ENCODE measurements at places on chromosomes 11 and 22. TPM values are rescaled to one million over a fixed set of nuclear protein-coding genes. Genes with fewer than 3 reads are reported as not detected.

- DNase-seq, result no peak
Measured at GRCh38 chr22:20182365-20182764, 31.5 kb upstream of the CCDC188 start.

DNA sequence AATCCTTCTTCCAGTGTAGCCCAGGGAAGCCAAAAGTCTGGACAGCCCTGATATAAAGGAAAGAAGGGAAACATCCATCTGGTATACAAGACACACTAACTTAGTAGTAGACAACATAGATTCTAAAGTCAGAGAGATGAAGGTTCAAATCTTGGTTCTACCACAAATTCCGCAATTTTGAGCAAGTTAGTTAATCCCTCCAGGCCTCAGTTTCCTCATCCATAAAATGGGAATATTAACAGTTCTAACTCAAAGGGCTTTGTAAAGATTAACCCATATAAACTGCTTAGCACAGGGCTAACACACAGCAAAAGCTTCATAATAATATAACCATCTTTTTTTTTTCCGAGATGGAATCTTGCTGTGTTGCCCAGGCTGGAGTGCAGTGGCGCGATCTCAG, 10.7 kb downstream of the LRP4 start:
- DNase-seq, result no peak

DNA sequence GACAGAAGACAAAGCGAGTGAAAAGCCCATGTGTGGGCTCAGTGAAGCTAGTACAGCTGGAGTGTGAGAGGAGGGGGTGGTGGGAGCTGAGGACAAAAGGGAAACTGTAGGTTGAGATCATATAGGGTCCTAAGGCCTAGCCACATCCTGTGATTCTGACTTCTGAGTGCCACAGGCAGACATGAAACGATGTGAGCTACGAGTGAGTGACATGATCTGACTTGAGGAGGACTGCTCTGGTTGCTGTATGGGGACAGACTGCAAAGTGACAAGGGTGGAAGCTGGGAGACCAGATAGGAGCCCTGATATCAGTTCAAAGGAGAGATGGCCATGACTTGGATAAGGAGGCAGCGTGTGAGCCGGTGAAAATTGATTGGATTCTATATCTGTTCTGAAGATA, 85.4 kb downstream of the MICAL2 start:
- DNase-seq, result no peak

Gene NTM
- total RNA-seq, result 2.9 TPM

Gene LRRN4CL
- 49.3 TPM for total RNA-seq

Gene OR52D1
- total RNA-seq, result not detected

Gene FGF4
- total RNA-seq, result not detected

Gene YAP1
- 102 TPM for total RNA-seq

Data from omental fat pad (tissue), 4 donors.